ENCODE measurements at places on chromosomes 12 and 14. TPM values are rescaled to one million over a fixed set of nuclear protein-coding genes. Genes with fewer than 3 reads are reported as not detected.
A peak's percentile ranks its signal among the peaks of the same experiment; 100 is the strongest.

Gene RGS6
- 1.2 TPM for total RNA-seq

Gene GPN3
- 51.2 TPM for total RNA-seq

Gene ARF6
- 51.9 TPM for total RNA-seq

Gene AQP6
- total RNA-seq: 0.21 TPM

Gene KRT2
- not detected for total RNA-seq

Gene ARHGEF25
- 11.9 TPM for total RNA-seq

Gene APOF
- total RNA-seq: 0.11 TPM

Gene GPR65
- total RNA-seq: not detected

Gene SYNDIG1L
- total RNA-seq: 1.9 TPM

DNA sequence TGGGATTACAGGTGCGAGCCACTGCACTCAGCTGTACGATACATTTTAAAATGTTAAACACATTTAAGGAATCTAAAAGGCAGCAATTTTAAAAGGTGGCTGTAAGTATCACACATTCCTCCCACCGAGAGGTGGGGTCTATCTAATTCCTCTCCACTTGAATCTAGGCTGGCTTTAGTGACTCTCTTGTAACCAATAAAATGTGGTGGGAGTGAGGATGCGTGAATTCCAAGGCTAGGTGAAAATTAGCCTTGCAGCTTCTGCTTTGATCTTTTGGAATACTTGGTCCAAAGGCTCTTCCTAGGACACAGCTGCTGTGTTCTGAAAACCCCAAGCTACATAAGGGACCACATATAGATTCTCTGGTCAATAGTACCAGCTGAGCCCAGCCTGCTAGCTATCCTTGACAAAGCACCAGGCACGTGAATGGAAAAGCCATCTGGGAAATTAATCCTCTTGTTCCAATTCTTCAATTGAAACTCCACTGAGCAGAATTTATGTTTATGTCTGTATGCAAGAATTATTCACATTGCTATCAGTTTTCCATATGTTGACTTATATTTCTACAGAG, 8.8 kb upstream of the GPRC5D start:
- H3K27ac ChIP-seq: no peak overlapping the region
- H3K4me1 ChIP-seq: no peaks in the 10 kb centered on the region
- no peak for DNase-seq
- no peak overlapping the region for H3K4me3 ChIP-seq

- no peak overlapping the region for H3K27ac ChIP-seq
- H3K4me1 ChIP-seq: peaks cover 24% of the 10 kb centered on the region
Measured at GRCh38 chr14:70183991-70184390, 4.8 kb downstream of the SLC8A3 start.

DNA sequence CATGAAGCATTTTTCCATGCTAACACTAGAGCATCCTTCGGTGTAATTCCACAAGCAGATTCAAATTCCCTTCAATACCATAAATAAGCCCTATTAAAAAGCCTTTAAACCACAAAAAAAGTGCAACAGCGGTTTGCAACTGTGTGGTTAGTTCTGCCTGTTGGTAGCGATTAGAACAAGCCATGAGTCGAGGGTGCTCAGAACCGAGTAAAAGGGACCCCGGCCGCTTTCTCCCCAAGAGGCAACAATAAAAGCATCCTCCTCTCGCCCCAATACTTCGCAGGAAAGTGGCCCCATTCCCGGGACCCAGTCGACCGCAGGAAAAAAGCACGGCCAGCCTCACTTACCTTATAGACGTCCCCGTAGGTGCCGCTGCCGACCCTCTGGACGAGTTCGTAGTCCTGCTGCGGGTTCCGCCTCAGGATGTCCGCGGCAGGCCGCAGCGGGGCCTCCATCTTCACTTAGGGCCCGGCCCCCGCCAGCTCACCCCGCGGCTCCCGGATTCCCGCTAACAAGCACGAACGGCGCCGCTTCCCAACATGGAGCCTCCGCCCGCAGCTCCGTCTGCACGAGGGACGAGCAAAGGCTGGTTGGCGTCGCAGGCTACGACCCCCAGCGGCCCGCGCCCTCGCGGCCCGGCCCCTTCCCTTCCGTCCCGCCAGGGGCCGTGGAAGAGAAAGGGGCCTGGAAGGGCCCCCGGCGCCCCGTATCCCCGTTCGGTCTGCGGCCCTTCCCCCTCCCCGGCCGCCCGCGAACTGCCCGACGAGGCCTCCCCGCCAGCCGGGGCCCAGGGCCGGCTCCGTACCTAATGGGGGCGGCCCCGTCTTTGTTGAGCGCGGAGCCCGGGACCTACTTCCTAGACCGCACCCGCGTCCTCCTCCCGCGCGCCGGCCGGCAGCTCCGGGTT, 521 bp downstream of the MAP4K5 start:
- H3K27ac ChIP-seq: peak overlapping the region; percentile 77
- peak overlapping the region; percentile 85 for H3K4me3 ChIP-seq
- H3K27me3 ChIP-seq: no peaks in the 10 kb centered on the region
- H3K4me1 ChIP-seq: peaks cover 36% of the 10 kb centered on the region

GRCh38 chr12:85441741-85442140, 161.7 kb downstream of the ALX1 start:
- H3K4me1 ChIP-seq: 0 out of 2 replicates have a peak, but pooled peaks cover 6% of the 10 kb centered on the region
- no peak for DNase-seq
- no peak overlapping the region for H3K27ac ChIP-seq
- no peaks in the 10 kb centered on the region for H3K36me3 ChIP-seq

DNA sequence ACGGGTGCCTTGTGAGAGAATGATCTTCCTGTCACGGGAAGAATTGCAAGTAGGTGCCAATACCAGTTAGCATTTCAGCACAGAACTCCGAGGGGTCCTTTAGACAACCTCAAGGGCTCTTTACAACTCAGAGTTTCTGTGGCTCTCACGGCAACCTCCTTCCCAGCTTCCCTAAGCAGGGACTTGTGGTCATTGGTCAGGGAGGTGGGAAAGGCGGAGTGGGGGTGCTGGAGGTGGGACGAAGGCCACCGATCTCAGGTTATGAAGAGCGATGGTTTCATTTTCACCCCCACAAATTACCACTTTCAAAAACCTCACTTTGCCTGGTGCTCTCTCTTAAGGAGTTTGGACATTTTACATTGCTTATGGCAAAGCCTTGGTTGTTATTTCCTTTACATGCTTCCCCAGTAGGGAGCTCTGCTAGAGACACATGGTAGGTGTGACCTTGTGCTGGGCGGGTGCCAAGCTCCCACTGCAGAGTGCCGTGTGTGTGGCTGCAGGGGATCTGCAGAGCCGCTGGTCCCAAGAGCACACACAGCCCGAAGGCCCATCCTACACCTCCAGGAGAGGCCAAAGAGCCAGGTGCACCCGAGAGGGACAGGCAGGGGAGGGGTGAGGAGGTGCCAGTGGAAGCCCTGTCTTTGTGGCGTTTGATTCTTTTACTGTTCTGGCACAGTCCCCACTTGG, 21.4 kb downstream of the BCL2L14 start:
- no peak overlapping the region for H3K4me3 ChIP-seq
- no peaks in the 10 kb centered on the region for H3K27me3 ChIP-seq

- H3K4me3 ChIP-seq: no peak overlapping the region
- DNase-seq: no peak
- H3K4me1 ChIP-seq: peaks cover 50% of the 10 kb centered on the region
- H3K27ac ChIP-seq: peak overlapping the region; percentile 78
Measured at GRCh38 chr12:78880078-78880477, 15.5 kb downstream of the SYT1 start.

GRCh38 chr12:75042125-75042524, 167.5 kb downstream of the KCNC2 start:
- H3K4me1 ChIP-seq: no peaks in the 10 kb centered on the region
- H3K27ac ChIP-seq: no peak overlapping the region
- H3K4me3 ChIP-seq: no peak overlapping the region
- DNase-seq: no peak

- no peak overlapping the region for H3K27ac ChIP-seq
- no peak for DNase-seq
- no peaks in the 10 kb centered on the region for H3K27me3 ChIP-seq
- no peak overlapping the region for H3K4me3 ChIP-seq
Measured at GRCh38 chr12:43636725-43637463, 84.9 kb upstream of the ADAMTS20 start.

DNA sequence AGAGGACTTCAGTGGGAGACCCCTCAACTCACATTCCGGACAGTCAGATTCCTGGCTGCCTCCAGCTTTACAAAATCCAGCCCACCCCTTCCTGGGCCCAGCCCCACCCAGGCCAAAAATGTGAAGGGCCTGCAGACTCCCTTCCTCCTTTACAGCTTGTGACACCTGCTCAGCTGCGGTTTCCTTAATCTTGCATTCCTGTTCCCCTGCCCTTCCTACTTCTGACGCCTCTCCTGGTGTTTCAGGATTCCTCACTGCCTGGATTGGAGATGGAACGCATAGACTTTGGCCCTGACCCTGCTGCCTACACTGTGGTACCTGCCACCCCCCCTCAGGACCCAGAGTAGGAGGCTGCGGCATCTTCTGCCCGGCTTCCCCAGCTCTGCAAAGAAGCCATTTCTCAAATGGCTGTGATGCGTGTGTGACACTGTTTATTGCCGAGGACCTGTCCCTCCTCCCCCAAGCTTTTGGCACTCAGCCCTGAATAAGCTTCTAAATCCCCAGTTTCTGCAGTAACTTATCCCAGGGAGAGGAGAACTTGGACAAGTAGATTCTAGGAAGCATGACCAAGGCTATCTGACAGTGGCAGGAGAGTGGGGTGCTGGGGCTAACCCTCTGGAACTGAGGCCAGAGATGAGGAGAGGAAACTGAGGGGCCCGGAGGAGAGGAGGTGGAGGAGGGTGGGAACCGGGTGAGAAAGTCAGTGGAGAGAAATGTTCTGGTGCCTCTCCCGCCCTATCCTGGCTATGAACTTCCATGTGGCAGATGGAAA, 24.9 kb upstream of the BCDIN3D start:
- no peak for DNase-seq
- H3K27ac ChIP-seq: no peak overlapping the region
- no peak overlapping the region for H3K4me3 ChIP-seq
- H3K27me3 ChIP-seq: peaks cover 10% of the 10 kb centered on the region
- no peaks in the 10 kb centered on the region for H3K36me3 ChIP-seq

- no peak overlapping the region for H3K4me3 ChIP-seq
- no peaks in the 10 kb centered on the region for H3K36me3 ChIP-seq
- H3K27me3 ChIP-seq: no peaks in the 10 kb centered on the region
- peaks cover 33% of the 10 kb centered on the region for H3K4me1 ChIP-seq
- DNase-seq: no peak
Measured at GRCh38 chr12:63963868-63964267, 119.4 kb downstream of the SRGAP1 start.

DNA sequence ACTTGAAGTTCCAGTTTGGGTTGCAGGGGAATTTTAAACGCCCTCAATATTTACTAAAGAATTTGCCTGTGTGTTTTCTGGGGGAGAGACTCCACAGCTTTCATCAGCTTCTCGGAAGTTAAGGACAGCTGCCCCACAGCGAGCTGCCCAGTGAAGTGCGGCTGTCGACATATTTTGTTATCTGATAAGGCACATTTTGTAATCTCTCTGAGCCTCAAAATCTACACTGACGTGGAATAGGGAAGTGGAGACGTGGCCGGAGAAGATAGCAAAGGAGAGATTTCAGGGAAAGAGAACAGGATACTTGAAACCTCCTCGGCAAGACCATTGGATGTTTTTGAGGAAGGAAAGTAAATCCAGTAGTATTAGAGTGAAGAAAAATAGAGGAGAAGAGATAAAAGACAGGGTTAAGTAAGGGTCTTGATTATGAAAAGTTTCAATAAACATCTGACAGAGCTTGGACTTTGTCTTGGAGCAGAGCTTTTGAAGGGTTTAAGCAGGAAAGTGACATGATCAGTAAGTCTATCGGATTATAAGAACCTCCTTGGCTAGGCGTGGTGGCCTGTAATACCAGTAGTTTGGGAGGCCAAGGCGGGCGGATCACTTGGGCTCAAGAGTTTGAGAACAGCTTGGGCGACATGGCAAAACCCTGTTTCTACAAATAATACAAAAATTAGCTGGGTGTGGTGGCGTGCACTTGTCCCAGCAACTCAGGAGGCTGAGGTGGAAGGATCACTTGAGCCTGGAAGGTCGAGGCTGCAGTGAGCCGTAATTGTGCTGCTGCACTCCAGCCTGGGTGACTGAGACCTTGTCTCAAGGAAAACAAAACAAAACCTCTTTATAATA, 1.1 kb downstream of the POLR3B start:
- peaks cover 11% of the 10 kb centered on the region for H3K4me1 ChIP-seq
- DNase-seq: no peak
- H3K27ac ChIP-seq: 0 out of 2 replicates have a peak overlapping the region, but pooled peaks have one; percentile 32
- no peaks in the 10 kb centered on the region for H3K36me3 ChIP-seq

DNA sequence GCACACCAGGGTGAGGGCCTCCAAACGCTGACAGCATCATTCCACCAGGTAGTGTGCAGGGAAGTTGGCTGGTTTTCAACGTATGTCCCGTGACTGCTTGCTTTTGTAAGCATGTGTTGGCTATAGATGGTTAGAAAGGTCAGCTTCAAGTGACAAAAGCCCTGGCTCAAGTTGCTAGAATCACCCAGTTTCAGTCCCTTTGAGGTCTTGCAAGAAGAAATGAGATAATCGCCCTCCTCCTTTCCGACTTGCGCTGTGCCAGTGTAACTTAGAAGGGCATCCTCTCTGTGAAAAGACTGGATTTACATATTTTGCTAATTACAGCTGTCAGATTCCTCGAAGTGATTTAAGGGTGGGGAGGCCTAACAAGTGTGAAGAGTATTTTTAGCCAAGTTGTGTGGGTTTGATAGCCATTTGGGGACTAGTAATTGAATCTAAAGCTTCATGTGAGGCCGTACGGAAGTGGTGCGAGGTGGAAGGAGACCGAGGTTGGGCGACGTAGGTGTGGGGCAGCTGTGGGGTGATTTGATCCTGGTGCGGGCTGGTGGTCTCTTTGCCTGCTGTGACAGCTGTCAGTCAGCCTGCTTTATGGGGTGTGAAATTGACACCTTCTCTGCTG, 94.7 kb downstream of the CHST11 start:
- H3K4me3 ChIP-seq: no peak overlapping the region
- H3K36me3 ChIP-seq: peaks cover 14% of the 10 kb centered on the region
- H3K27me3 ChIP-seq: no peaks in the 10 kb centered on the region
- peaks cover 14% of the 10 kb centered on the region for H3K4me1 ChIP-seq
- no peak for DNase-seq

DNA sequence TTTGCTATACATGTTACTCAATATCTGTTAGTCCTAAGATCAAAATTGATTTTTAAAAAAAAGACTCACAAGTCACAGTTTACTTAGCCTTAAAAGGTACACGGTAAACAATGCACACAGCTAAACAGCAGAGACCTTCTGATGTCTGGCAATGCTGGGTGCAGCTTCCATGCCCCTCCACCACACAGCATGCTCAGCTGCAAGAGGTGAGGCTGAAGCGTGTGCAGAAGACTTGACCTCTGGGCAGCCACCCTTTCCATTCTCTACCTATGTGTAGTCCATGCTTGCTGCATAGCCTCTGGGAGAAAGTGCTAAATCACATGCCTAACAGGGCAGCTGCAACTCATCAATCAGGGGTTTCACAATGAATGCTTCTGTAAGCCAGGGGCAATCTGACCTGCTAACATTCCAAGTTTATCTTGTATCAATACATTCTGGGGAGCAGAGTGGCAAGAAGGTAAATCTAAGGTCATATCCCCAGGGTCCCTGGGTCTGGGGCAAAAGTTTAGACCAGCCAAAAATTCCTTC, 44.5 kb upstream of the AMN1 start:
- H3K27me3 ChIP-seq: no peaks in the 10 kb centered on the region
- no peak overlapping the region for H3K27ac ChIP-seq
- no peak overlapping the region for H3K4me3 ChIP-seq
- peaks cover 11% of the 10 kb centered on the region for H3K4me1 ChIP-seq
- no peak for DNase-seq
- H3K36me3 ChIP-seq: peaks cover 6% of the 10 kb centered on the region

- H3K4me3 ChIP-seq: no peak overlapping the region
- H3K4me1 ChIP-seq: peaks cover 21% of the 10 kb centered on the region
- no peaks in the 10 kb centered on the region for H3K36me3 ChIP-seq
- H3K27ac ChIP-seq: no peak overlapping the region
- no peak for DNase-seq
- no peaks in the 10 kb centered on the region for H3K27me3 ChIP-seq
Measured at GRCh38 chr12:8508910-8509841, 4.1 kb upstream of the CLEC4D start.

Data from WTC11 (cell line).